ENCODE measurements at places on chromosomes 4 and X.
A peak's percentile ranks its signal among the peaks of the same experiment; 100 is the strongest.

DNA sequence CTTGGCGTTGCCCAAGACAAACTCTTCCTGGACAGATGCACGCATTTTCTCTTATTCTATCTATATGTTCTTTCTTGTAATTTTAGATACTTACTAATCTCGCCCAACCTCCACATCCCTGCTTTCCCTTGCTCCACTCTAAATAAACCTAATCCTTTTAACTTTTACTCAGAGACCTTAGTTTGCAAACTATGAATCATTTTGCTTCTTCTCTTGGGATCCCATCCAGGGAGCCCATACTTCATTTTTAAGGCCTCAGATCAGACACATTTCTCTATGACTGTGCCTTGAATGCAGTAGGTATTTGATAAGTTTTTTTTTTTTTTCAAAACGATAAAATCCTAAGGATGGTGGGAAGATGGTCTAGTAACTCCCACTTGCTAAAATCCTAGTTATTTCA lies 353.8 kb upstream of the HAND2 start:
- H3K4me1 ChIP-seq: no peaks in the 10 kb centered on the region
- H3K27me3 ChIP-seq: no peaks in the 10 kb centered on the region
- DNase-seq: no peak
- no peak overlapping the region for H3K27ac ChIP-seq
- H3K4me3 ChIP-seq: no peak overlapping the region

- DNase-seq: peak; percentile 67
- no peaks in the 10 kb centered on the region for H3K36me3 ChIP-seq
- H3K27ac ChIP-seq: peak within 1 kb of the TSS; percentile 80
- peak within 1 kb of the TSS; percentile 61 for H3K4me3 ChIP-seq
Measured at GRCh38 chrX:103254921-103255493, at the start of gene TCEAL8. TCEAL8 (minus strand) TSS chrX:103255155; CDS start chrX:103253979, 1,176 bp downstream.

DNA sequence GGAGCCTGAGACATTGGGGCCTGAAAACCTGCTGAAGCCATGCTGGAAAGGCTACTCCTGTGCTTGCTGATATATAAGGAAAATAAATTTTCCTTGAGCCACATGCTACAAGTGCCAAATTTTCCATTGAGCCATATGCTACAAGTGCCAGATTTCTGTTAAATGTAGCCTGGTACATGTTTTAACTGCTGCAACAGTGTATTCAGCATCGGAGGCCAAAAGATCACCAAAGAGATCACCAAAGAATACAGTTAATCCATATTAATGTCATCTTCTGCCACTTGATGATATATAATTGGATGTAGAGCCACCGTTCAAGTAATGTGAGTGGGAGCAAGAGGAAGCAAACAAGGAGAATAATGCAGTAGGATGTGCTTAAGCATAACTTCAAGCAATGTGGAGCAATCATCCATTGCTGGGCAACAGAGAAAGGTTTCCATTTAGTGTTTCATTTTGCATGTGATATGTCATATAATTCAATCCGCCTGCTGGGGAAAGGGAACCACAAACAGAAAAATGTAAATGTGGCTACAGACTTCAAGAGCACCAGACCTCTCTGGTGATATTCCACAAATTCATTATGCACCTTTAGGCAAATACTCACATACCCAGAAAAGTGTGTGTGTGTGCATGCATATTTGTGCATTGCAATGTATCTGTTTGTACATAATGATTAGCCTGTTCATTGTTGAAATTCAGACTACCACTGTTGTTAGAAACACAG lies 295.9 kb downstream of the KCNIP4 start:
- no peak overlapping the region for H3K4me3 ChIP-seq
- no peaks in the 10 kb centered on the region for H3K27me3 ChIP-seq
- no peaks in the 10 kb centered on the region for H3K4me1 ChIP-seq
- H3K36me3 ChIP-seq: no peaks in the 10 kb centered on the region

DNA sequence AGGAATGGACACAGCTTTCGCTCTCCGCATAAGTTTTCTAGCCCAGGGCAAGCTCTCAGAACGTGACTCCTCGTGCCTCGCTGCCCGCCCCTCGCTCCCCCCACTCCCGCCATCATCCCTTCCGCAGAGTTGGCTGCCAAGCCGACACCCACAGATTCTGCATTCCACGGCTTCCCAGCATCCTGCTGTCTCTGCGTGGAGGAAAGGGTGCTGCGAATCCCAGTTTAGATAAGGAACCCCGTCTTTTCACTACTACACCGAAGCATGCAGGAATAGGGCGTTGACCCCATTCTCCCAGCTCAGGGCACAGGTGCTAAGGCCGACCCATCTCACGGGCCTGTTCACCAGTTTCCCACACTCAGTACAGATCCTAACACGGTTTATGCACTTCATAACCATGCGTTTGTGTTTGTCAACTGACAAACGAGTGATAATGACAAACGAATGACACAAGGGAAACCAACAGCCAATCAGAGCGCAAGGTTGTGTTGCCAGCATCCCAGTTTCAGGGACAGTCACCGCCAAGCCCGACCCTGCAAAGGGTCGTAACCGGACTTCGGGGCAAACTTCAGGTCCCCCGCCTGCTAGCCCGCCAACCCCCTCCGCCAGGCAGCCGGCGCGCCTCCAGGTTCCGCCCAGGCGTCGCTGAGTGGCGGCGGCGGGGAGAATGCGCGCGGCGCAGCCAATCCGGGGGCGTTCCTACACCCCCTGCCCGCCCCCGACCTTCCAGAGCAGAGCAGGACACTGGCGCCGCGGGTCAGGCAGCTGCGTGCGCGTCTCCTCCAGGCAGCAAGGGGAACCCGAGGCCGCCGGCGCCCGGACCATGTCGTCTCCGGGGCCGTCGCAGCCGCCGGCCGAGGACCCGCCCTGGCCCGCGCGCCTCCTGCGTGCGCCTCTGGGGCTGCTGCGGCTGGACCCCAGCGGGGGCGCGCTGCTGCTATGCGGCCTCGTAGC lies at the start of gene CYP2U1:
CYP2U1 (plus strand) TSS at position 729 of the 954 bp plus-strand sequence; CDS start at position 824, 95 bp downstream.
- H3K36me3 ChIP-seq: no peaks in the 10 kb centered on the region
- H3K4me1 ChIP-seq: no peaks in the 10 kb centered on the region
- peak within 1 kb of the TSS; percentile 64 for H3K4me3 ChIP-seq
- H3K27ac ChIP-seq: peak within 1 kb of the TSS; percentile 78

DNA sequence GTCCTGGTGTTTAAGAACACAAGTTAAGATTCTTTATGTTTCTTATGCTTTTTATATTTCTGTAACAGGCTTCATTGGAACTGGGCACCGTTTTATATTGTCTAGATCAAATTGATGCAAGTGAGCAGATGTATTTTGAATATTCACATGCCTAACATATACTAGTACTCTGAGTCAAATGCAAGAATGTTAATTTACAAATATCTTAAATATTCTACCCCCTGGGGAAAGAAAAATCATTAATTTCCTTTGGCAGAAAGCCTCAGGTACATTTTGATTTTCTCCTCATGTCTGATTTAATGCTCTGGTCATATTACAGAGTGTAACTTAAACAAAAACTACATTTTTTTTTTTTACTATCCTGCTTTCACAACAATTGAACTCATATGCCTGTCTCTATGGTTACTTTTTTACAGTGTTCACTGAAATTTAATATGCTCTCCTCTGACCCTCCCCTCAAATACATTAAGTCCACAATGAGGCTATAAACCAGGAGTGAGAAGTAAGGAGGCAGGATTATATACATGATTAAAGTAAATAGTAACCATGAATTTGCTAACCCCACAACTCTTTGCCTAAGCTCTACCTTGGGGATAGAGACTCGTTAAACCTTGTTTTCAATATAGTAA lies 2.4 kb upstream of the NSUN7 start:
- H3K4me3 ChIP-seq: no peak overlapping the region
- no peaks in the 10 kb centered on the region for H3K4me1 ChIP-seq
- no peak overlapping the region for H3K27ac ChIP-seq
- H3K36me3 ChIP-seq: no peaks in the 10 kb centered on the region
- no peak for DNase-seq
- H3K27me3 ChIP-seq: no peaks in the 10 kb centered on the region

GRCh38 chr4:71367546-71367945 lies 28.7 kb downstream of the SLC4A4 start:
- no peak overlapping the region for H3K4me3 ChIP-seq
- no peaks in the 10 kb centered on the region for H3K27me3 ChIP-seq
- H3K4me1 ChIP-seq: no peaks in the 10 kb centered on the region
- DNase-seq: no peak
- no peaks in the 10 kb centered on the region for H3K36me3 ChIP-seq

GRCh38 chrX:97938706-97939105 lies 1055.0 kb downstream of the RPA4 start:
- peaks cover 44% of the 10 kb centered on the region for H3K27me3 ChIP-seq
- no peak for DNase-seq
- H3K4me1 ChIP-seq: no peaks in the 10 kb centered on the region
- H3K27ac ChIP-seq: no peak overlapping the region

DNA sequence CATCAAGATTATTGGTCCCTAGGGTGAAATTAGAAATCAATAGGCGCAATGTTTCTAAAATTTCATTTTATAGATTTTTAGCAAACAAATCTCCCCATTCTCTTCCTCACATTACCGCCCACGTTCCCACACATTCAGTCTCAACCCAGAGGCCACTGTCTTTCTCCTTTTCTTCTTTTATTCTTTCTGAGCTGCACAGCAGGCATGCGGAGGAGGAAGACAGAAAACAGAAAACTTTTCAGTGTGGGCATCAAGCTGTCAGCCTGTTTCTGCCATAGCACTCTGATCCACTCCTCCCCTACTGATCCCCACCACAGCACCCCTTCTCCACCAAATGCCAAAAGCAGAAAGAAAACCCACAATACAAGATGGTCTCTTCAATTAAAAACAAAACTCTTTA lies 94.8 kb upstream of the ADAMTS3 start:
- H3K27ac ChIP-seq: no peak overlapping the region
- no peak for DNase-seq
- H3K36me3 ChIP-seq: no peaks in the 10 kb centered on the region
- H3K4me3 ChIP-seq: no peak overlapping the region
- H3K4me1 ChIP-seq: no peaks in the 10 kb centered on the region

DNA sequence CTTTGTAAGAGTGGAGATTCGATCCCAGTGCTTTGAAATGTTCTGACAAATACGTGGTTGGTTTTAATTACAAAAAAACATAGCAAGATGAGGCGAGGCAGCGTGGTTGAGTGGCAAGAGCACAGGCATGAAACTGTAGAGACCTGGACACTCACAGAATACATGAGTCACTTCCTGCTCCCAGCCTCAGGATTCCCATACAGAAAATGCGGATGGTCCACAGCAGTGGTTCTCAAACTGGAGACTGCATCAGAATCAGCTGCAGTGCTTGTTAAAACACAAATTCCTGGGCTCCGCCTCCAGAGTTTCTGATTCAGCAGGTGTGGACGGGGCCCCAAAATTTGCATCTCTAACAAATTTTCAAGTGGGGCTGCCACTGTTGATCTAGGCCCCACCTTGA lies 10.1 kb downstream of the OTOP1 start:
- H3K4me1 ChIP-seq: no peaks in the 10 kb centered on the region
- no peaks in the 10 kb centered on the region for H3K27me3 ChIP-seq
- no peak overlapping the region for H3K4me3 ChIP-seq
- H3K36me3 ChIP-seq: no peaks in the 10 kb centered on the region
- DNase-seq: no peak

DNA sequence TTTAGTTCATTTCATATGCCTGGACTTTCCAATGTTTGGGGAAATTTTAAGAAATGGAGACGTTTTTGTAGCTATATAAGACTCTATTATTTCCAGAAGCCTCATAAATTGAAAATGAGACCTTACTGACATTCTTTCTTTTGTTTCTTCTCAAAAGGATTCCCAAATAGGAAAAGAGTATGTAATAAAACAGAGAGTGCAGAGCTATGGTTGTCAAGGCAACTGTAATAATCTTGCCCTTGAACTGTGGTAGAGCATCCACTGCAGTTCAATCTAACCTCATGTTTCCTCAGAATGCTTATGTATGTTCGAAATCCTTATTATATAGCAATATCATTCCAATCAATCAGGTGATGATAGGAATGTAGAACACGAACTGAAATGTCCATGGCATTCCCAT lies 54.1 kb downstream of the AMELX start:
- no peak for DNase-seq
- H3K27me3 ChIP-seq: peaks cover 18% of the 10 kb centered on the region
- no peaks in the 10 kb centered on the region for H3K36me3 ChIP-seq
- H3K27ac ChIP-seq: no peak overlapping the region

GRCh38 chr4:27048429-27049238 lies 188.0 kb downstream of the STIM2 start:
- H3K4me3 ChIP-seq: peak overlapping the region; percentile 26
- DNase-seq: no peak
- no peaks in the 10 kb centered on the region for H3K4me1 ChIP-seq
- no peak overlapping the region for H3K27ac ChIP-seq

All from breast epithelium (tissue), 4 donors.